ENCODE measurements at places on chromosomes 1 and 21.

- no peak for DNase-seq
Measured at GRCh38 chr1:57033222-57034001, 67.6 kb upstream of the C8B start.

DNA sequence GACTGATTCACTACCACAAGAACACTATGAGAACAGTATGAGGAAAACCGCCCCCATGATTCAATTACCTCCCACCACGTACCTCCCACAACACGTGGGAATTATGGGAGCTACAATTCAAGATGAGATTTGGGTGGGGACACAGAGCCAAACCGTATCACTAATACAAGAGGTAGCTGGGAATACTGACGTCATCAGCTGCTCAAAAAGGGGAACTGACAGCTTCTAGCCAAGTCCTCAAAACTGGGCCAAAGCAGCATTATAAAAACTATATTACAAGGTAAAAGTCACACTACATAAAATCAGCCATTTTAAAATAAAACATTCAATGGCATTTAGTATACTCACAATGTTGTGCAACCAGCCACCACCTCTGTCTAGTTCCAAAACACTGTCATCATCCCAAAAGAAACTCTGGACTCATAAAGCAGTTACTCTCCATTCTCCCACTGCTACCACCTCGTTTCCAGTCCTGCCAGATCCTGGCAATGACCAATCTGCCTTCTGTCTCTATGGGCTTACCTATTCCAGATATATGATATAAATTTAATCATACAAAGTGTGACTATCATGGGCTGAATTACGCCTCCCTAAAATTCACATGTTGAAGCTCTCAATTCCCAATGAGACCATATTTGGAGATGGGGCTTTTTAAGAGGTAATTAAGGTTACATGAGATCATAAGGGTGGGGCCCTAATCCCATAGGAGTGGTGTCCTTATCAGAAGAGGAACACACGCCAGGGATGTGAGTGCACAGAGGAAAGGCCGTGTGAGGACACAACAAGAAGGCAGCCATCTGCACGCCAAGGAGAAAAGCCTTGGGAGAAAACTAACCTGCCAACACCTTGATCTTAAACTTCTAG lies 192.1 kb downstream of the SETD4 start:
- DNase-seq: no peak

GRCh38 chr1:23084880-23085279 lies 65.6 kb downstream of the KDM1A start:
- DNase-seq: no peak

- no peak for DNase-seq
Measured at GRCh38 chr1:168506204-168506819, 37.5 kb downstream of the XCL2 start.

GRCh38 chr1:28519946-28520725 lies 14.3 kb downstream of the RCC1 start:
- DNase-seq: no peak

DNA sequence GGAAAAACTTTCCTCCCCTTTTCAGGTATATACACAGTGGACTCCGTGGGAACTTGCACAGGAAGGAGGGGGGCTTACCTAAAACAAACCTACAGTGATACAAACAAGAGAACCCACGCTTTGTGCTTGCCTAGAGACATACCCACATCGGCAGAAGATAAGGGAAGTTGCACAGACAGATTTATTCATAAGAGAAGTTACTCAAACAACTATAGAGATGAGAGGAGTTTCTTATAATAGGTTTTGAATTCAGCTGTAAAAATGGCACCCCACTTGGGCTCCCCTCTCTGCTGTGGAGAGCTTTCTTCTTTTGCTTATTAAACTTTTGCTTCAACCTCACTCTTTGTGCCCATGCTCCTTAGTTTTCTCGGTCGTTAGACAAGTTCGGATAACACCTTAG lies 1.8 kb upstream of the DUSP12 start:
- no peak for DNase-seq

DNA sequence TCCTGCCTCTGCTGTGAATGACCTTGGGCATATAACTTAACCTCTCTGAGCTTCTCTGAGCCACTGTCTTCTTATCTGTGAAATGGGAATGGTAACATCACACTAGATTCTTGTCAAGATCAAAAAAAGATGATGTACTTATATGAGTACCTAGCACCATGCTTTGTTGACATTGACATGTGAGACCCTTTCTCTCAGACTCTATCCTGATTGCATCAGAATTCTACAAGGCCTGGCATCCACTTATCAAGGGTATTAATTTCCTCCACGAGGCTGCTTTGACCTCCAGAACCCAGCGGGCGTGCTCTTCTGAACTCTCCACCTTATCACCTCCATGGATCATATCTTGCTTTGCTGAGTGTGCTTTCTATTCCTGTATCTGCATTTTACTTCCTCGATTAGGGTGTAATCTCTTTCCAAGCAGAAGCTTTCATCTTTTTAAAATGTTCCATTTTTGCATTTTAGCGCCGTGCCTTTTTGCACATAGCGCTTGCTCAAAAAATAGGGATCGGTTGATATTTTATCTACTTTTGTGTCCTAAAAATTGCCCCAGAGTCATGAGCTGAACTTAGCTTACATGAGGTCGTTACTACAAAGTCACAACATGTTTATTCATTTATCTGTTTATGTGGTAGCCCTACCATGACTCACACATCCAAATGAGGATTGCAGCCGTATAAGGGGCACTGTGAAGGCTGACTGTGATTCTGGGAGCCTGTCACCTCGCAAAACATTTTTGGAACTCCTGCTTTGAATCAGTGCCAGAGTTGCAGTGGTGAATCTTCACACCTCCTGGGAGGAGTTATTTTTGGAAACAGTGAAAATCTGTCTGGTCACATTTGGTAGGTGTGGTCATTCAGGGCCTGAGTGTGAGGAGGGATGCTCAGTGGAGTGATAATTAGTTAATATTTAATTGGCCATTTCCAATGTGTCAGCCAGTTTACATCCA lies 63.2 kb downstream of the IER5 start:
- no peak for DNase-seq

DNA sequence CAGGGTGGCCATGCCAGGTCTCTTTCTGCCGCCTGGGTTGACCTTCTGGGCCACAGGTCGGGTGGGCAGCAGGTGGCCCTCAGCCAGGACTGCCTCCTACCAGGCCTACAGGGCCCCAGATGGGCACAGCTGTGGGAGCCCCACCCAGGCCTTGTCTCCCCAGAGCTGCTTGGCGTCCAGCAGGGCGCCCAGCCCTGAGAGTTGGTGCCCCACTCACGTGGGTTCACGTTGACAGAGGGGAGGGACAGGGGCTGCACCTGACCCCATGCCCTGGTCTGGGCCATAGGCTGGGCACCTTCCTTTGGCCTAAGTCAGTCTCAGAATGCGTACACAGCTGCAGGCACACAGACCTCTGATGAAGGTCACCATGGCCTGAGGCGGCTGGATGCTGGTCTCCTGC lies 16.7 kb downstream of the PRDM16 start:
- DNase-seq: no peak

DNA sequence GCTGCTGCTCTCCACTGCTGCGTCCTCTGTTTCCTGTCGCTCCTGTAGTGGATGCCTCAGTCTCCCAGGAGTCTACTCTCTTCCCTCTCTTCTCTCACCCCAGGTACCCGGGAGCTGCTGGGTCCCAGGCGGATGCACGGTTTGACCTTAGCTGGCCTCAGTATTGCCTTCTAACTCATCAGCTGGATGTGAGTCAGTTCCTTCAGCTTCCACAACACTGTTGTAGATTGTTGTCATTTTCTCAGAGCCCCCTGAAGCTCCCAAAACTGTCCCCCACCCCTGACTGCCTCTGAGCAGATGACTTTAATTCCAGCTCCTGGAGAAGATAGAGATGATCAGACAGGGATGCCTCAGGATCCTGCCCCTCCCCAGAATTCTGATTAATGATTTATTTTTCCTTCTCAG lies 7.2 kb downstream of the CNIH3 start:
- no peak for DNase-seq

DNA sequence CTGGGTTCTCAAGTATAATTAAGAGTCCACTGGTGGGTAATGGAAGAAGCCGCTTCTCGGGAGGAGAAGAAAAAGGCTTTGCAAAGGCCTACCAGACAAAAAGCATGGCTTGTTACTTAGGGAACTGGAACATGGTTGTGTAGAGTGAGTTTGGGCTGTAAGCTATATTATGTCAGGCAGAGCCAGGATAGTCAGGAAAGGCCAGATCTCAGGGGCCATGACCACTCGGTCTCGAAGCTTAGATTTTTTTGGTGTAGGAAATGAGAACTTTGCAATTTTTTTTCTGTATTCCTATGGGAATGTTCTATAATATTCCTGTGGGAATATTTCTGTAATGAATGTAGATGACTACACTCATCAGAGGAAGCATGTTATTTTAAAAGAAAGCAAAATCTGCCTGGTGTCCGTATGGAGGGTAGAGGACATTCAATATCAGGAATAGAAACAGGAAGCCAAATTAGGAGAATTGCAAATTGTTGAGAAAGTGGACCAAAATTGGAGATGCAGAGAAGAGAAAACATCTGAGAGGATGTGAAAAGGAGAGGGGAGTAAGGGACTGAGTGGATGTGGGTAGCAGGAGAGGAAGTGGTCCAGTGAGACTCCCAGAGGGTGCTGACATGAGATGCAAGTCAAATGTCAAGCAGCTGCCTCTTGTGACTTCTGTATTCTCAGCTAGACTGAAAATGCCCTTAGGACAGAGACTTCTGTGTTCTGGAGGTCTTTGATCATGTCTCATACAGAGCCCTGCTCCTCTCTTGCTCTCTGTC lies 45.2 kb upstream of the HAO2 start:
- no peak for DNase-seq

GRCh38 chr21:22791986-22792560 lies 1793.9 kb downstream of the NCAM2 start:
- no peak for DNase-seq

DNA sequence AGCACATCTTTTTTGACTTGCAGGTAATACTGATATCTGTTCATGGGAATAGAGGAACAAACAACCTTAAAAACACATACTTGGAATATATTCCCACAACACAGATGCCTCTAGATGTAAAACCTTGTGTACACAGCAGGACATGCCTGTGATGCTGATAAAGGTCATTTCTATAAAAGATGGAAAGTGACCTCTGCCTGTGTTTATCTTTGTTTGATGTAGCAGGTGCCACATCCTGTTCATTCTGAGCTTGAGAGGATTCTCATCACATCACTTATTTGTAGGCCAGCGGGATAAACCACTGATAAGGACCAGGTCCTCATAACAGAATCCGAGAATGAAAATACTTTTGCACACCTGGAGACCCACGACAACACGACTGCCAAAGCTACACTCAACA lies 133.7 kb downstream of the SMYD2 start:
- DNase-seq: no peak

GRCh38 chr1:107531065-107531908 lies 390.4 kb downstream of the NTNG1 start:
- DNase-seq: no peak

DNA sequence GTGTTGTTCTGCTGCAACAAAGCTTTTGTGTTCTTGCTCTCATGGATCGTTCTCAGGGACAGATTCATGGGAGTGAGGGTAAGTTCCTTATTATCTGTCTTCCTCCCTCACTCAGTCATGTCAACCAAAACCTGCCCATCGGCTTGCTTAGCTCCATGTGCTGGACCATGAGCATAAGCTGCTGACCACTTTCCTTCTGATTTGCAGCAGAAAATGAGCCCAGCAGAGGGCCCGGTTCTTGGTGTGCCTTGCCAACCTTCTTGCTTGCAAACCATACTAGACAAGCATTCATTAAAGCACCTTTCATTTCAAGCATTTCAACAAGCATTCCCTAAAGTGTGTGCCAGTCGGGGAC lies 64.0 kb upstream of the COA6 start:
- DNase-seq: no peak

DNA sequence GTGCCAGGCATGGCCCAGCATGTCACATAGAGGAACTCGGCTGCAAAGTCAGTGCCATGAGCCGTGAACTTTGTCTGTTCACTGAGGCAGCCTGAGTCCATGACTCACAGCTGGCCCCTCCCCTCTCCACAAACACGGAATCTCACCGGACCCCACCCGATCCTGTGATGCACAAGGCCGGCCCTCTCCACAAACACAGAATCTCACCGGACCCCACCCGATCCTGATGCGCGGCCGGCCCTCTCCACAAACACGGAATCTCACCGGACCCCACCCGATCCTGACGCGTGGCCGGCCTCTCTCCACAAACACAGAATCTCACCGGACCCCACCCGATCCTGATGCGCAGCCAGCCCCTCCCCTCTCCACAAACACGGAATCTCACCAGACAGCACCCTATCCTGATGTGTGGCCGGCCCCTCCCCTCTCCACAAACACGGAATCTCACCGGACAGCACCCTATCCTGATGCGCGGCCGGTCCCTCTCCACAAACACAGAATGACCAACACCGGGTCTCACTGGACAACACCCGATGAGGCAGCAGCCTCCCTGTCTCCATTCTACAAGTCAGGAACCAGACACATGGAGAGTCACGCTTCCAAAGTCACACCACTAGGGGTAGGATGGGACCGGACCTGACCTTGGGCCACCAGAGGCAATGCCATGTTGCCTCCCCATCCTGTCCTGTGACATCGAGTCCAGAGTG lies 39.6 kb upstream of the GPR153 start:
- DNase-seq: no peak

DNA sequence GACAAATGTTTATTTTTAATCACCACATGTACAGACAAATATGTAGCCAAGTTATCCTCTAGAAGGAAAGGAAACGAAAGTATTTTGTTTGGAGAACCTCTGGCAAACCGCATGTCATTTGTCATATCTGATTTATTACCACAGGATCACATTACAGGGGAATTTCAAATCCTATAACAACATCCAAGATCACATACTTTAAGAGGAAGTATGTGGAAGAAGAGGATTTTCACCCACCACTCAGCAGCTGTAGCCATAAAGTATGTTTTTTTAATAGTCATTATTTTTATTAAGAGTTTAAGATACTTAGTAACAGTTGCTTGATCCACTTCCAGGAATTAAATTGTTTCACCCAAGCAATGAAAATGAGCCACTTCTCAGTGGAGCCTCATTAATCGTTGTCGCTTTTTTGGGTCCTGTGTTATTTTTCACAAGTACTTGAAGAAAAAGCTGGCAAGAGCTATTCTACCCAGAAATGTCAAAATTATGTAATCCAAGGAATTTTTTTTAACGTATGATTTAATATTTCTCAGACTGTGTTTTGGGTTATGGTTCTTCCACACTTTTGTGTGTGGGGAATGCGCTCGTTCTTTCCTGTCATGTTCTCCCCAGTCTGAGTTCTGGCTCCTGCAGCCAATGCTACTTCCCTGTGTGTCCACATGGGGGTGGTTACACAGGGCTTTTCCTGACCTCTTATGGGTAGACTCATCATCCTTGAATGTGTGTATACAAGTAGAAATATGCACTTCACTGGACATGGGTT lies 6.9 kb downstream of the SERTAD4 start:
- no peak for DNase-seq

DNA sequence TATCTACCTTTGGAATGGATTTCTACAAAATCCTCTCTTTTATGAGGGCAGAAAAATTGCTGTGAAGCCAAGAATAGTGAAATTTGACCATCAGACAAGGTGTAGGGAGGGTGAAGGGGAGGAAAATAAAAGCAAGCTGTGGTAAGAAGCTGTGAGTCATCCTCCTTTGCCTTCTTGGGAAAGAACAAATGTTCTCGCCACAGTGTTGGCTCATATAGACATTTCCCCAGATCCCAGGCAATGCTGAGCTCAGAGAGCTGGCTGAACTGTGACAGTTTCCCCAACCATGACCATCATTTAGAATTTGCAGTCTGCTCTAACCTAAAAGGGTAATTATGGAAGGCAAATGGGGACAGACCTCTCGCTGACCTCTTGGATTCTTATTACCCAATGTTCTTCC lies 235.4 kb downstream of the PBX1 start:
- no peak for DNase-seq

Data from activated CD4-positive, alpha-beta T cell treated with anti-CD3 and anti-CD28 coated beads for 24 hours (primary cell).